Activated naive CD4-positive, alpha-beta T cell (primary cell): ENCODE measurements at places on chromosomes 1 and 21.

- DNase-seq = no peak
Observed at GRCh38 chr1:89121641-89122040, 4.3 kb downstream of the GBP2 start.

DNA sequence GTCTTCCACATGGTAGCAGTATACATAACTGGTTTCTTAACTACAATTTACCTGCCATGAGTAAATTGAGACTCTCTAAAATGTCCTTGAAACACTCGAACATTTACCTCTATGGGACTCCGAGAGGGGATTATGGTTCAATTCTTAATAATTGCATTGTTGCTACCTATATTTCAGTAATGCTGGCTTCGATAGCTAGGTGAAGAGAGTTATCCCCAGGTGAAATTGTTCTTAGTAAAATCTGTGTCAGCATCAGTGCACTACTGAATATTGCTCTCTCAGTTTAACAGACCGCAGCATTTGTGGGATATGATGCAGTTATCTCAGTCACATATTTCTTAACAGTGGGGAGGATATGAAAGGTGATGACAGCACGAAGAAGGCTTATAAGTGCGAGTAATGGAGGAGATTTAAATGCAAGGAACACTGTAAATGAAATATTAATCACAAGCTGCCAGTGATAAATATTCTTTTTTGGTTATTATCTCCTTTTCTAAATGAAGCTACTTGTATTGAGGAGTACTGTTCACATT, 801.9 kb downstream of the BRINP3 start:
- no peak for DNase-seq

- no peak for DNase-seq
Observed at GRCh38 chr1:203797948-203798655, 2.7 kb downstream of the ZBED6 start.

DNA sequence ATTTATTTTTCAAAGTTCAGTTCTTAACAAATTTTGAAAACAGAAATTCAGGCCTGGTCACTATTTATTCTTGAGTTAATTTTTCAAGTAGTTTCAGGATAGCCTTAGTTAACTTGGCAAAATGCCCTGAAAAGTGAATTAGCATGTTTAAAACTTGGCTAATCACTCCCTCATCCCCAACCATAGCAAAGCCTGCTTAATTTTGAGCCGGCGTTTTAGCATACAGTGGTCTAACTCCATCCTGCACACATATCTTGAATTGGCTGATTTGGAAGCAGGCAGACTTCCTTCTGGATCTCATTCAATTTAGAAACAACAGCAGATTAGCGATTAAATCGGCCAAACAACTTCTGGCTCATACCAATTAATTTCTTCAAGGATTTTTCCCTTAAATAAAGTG, 439.2 kb downstream of the PTBP2 start:
- DNase-seq = no peak

- no peak for DNase-seq
Observed at GRCh38 chr1:99232172-99232571, 32.1 kb upstream of the PLPPR4 start.

DNA sequence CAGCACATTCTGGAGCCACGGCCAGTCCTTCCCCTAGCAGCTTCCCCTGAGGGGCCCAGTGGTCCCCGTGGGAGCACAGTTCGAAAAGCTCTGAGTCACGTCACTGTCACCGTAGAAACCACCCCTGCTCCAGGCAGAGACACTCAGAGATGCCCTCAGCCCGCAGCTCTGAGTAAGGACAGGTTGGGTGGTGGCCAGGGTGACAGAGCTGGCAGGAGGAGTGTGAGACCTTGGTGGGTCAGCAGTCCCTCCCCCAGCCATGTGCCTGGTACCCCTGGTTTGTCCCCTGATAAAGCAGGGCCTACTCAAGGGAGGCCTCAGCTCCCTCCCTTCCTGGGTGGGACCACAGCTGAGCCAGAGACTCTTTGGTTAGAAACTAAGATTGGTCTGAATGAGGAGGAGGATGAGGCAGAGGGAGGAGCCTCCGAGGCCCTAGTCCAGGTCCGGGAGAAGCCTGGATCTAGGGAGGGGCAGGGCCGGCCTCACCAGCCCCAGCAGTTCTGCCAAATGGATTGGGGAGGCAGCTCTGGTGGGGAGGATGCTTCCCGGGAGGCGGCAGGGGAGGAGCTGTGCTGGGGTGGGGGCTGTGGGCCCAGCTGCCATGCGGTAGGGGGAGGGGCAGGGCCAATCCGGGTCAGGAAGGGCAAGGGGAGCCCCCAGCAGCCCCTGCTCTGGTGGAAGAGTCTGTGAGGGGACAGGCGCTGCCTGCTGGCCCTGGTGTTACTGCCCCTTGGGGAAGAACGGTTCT, 55.2 kb downstream of the SLC9A1 start:
- DNase-seq = no peak

GRCh38 chr1:41751804-41752513, 166.8 kb downstream of the HIVEP3 start:
- DNase-seq = no peak

GRCh38 chr1:114431026-114431425, 80.0 kb downstream of the TRIM33 start:
- DNase-seq = no peak

DNA sequence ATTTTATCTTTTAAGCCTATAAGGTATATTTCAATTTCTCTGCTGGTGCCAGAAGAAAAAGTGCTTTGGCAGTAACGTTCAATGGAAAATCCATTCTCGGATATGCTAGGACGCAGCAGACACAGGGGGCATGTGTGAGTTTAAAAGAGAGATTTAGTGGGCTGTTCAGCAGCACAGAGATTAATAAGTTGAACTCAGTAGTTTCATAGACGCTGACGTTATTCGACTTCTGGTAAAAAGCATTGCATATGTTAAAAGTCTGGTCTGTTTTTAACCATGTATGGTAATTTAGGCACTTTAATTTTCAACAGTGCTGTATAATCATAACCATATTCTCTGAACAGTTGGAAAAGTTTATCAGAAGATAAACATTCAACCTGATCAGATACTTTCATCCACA, 99.6 kb downstream of the ATP6V1G3 start:
- no peak for DNase-seq
